ENCODE measurements at places on chromosomes 2 and 18. TPM values are rescaled to one million over a fixed set of nuclear protein-coding genes. Genes with fewer than 3 reads are reported as not detected.

GRCh38 chr18:63288311-63288710, 31.3 kb downstream of the BCL2 start:
- peak overlapping the region; percentile 39 for H3K27ac ChIP-seq
- H3K27me3 ChIP-seq = no peaks in the 10 kb centered on the region
- H3K4me3 ChIP-seq = no peak overlapping the region
- no peaks in the 10 kb centered on the region for H3K36me3 ChIP-seq
- no peak for DNase-seq

DNA sequence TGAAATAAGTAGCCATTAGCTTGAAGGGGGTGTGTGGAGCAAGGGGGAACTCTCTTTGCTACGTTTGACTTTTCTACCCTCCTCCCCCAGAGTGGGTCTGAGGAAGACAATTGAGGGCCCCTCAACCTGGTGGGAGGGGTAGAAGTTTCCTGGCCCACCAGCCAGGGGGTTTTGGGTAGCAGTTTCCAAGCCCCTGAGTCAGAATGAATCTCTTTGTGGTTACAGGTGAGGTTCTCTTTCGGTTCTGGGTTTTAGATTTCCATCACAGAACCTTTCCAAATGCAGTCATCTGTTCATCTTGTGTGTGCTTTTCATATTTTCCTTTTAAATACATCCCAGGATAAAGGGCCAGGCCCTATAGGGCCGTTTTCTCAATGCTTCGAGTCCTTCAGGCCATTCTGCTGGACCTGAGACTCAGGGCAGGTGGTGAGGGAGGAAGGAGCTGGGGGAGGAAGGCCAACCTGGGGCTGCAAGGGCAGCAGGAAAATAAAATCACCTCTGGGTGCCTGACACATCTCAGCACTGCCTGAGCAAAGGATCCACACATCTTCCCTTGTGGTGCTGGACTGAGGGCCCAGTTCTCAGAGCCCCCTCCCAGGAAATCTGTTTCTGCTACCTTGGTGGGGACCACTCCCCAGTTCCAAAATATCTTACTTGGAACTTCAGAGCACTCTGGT, 4.7 kb downstream of the LBH start:
- no peak overlapping the region for H3K27ac ChIP-seq
- no peaks in the 10 kb centered on the region for H3K4me1 ChIP-seq
- peak; percentile 55 for DNase-seq
- no peaks in the 10 kb centered on the region for H3K27me3 ChIP-seq

The EVX2 gene
- 4.6 TPM for total RNA-seq

- H3K27ac ChIP-seq = no peak overlapping the region
- H3K4me3 ChIP-seq = no peak overlapping the region
- H3K36me3 ChIP-seq = no peaks in the 10 kb centered on the region
- H3K4me1 ChIP-seq = no peaks in the 10 kb centered on the region
- no peak for DNase-seq
Measured at GRCh38 chr2:108884619-108885018, 98.0 kb downstream of the CCDC138 start.

DNA sequence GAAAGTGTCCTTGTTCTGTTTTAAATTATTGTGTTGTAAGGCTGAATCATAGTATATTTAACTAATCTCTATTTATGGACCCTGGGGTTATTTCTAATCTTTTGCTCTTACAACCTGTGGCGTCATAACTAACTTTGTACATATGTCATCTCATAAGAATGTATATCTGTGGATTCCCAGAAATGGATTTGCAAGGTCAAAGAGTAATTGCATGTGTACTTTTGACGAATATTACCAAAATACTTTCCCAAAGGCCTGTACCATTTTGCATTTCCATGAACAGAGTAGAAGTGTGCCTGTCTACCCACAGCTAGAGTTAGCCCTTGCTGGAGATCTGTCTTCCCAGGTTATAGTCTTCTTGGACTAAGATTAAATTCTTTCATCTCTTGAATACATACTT, 42.8 kb downstream of the SEMA4F start:
- no peaks in the 10 kb centered on the region for H3K4me1 ChIP-seq
- no peaks in the 10 kb centered on the region for H3K27me3 ChIP-seq
- no peak for DNase-seq
- H3K4me3 ChIP-seq = no peak overlapping the region
- no peaks in the 10 kb centered on the region for H3K36me3 ChIP-seq

The ANKRD29 gene
- total RNA-seq = 6.1 TPM

DNA sequence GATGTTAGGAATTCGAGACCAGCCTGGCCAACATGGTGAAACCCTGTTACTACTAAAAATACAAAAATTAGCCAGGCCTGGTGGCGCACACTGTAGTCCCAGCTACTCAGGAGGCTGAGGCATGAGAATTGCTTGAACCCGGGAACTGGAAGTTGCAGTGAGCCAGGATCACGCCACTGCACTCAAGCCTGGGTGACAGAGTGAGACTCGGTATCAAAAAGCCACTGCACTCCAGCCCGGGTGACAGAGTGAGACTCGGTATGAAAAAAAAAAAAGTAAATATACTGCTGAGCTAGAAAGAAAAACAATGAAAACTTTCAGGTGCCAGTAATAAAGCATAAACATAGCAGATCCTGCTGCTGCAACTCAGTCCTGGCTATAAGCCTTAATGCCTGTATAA, 73.5 kb downstream of the STRN start:
- DNase-seq = no peak
- no peaks in the 10 kb centered on the region for H3K4me1 ChIP-seq
- H3K27ac ChIP-seq = no peak overlapping the region
- no peaks in the 10 kb centered on the region for H3K27me3 ChIP-seq
- H3K36me3 ChIP-seq = peaks cover 10% of the 10 kb centered on the region

- no peak overlapping the region for H3K4me3 ChIP-seq
- DNase-seq = no peak
- no peaks in the 10 kb centered on the region for H3K4me1 ChIP-seq
- no peak overlapping the region for H3K27ac ChIP-seq
- H3K27me3 ChIP-seq = no peaks in the 10 kb centered on the region
- no peaks in the 10 kb centered on the region for H3K36me3 ChIP-seq
Measured at GRCh38 chr2:233051241-233052149, 8.6 kb upstream of the INPP5D start.

DNA sequence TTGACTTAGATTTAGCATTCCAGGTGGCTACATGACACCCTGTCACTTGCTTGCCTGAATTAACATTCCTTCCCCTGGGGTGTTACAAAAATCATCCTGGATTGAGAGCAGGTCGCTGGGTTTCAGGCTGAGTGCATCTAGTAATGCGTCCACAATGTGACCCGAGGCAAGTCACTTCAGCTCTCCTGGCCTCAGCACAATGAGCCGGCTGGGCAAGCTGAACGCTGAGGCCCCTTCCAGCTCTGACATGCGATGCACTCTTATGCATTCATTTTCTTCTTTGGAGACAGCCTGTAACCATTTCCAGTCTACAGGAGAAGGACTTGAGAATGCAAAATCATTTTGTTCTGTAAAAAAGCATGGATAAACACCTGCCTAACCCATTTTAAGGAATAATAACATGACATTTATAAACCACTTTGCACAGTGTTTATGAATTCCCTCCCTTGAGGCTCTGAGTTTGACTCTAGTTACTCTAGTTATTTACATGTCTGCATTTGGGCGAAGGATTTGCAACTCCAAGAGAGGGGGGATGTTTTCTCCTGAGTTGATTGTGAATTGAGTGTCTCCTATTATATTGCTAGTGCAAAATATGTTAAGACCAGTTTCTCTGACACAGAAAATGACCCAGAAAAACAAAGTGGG, 63.0 kb upstream of the CPO start:
- no peak for DNase-seq
- H3K4me3 ChIP-seq = no peak overlapping the region
- no peaks in the 10 kb centered on the region for H3K36me3 ChIP-seq
- peaks cover 4% of the 10 kb centered on the region for H3K4me1 ChIP-seq

The NDC80 gene
- total RNA-seq = not detected

DNA sequence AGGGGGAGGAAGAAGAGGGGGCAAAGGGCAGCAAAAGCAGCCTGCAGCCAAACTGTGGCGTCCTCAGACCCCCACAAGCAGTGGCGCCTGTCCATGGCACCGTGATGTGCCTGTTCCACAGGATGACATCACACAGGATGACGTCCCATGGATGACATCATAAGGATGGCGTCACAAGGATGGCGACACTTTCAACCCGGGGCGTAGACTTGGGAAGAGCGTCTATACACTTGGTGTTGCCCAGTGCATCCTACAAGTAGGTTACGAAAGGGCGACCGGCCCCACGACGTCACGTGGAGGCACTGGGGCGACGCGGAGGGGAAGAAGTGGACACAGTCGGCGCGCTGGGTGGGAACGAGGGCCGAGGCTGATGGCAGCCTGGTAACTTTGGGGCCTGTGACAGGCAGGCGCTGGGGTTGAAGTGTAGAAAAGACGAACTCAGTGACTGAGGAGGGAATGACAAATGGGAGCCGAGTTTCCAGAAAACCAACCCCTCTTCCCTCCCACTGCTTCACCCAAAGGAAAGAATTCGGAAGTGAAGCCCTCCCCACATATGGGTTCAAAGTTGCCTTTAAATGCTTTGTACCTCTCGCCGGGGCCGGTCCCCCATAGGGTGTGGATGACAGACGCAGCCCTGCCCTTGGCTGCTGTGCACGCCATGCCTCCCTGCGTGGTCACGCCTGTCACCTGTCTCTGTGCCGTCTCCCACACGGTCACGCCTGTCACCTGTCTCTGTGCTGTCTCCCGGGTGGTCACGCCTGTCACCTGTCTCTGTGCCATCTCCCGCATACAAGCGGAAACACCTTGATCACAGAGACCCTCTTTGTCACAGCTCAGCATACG, 13.4 kb upstream of the KCNG2 start:
- H3K4me1 ChIP-seq = peaks cover 10% of the 10 kb centered on the region
- H3K36me3 ChIP-seq = no peaks in the 10 kb centered on the region
- H3K27me3 ChIP-seq = peaks cover 16% of the 10 kb centered on the region
- DNase-seq = peak; percentile 39
- no peak overlapping the region for H3K27ac ChIP-seq

DNA sequence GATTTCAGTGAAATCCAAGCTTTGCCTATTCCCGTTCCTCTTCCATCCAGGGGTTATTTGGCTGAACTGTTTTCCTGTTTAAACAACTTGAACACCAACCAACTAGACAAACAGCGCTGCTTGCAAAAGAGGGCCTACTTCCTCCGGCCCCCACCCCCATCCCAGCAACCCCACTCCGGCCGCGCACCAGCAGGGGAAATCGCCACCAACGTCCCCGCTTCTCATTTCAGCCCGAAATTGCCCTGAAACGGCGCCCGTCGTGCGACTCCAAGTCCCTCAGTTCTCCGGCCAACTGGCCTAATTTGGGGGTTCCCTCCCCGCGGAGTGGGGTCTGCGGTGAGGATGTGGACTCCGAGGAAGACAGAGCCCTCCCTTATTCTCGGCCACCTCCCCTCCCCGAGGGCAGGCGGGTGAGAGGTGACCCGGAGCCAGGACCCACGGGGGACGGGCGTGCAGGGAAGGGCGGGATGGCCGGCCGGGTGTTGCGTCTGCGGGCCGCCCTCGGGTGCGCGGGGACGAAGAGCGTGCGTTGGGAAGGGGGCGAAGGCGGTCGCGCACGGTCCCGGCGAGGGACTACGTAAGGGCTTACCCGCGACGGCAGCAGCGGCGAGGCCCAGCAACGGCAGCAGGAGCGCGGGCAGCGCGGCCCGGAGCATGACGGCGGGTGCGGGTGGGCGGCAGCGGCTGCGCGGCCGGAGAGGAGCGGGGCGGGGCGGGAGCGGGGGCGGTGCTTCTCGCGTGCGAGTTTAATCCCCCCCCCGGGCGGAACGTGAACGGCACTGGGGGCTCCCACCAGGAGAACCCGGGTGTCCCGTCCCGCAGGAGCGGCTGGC, at the start of gene CD302:
Gene CD302, minus strand, starts transcription at position 666 of the 833 bp plus-strand sequence. Its CDS starts 10 bp downstream, at position 656.
- no peaks in the 10 kb centered on the region for H3K27me3 ChIP-seq
- H3K4me3 ChIP-seq = peak within 1 kb of the TSS; percentile 69
- no peaks in the 10 kb centered on the region for H3K36me3 ChIP-seq
- peak; percentile 84 for DNase-seq
- peak within 1 kb of the TSS; percentile 79 for H3K27ac ChIP-seq

- no peaks in the 10 kb centered on the region for H3K36me3 ChIP-seq
- H3K4me1 ChIP-seq = peaks cover 6% of the 10 kb centered on the region
- H3K4me3 ChIP-seq = no peak overlapping the region
- H3K27me3 ChIP-seq = no peaks in the 10 kb centered on the region
- no peak overlapping the region for H3K27ac ChIP-seq
- DNase-seq = no peak
Measured at GRCh38 chr2:45668509-45668908, 17.0 kb downstream of the PRKCE start.

The MSGN1 gene
- not detected for total RNA-seq

DNA sequence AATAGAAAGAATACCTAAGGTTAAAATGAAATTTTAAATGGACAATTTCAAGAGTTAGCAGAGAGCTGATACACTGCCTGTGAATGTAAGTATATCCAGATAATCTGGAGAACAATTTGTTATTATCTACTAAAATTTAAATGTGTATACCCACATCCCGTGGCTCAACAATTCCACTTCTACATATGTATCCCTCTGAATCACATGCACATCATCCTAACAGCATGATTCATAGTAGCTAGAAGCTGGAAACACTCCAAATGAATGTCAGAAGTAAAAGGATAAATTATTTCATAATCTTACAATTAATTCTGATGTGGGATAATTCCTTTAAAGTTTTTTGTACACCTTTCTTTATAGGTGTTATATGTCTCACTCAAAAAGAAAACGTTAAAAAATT, 87.9 kb downstream of the CNTNAP5 start:
- H3K27ac ChIP-seq = no peak overlapping the region
- H3K36me3 ChIP-seq = no peaks in the 10 kb centered on the region
- H3K4me3 ChIP-seq = no peak overlapping the region
- H3K4me1 ChIP-seq = no peaks in the 10 kb centered on the region
- DNase-seq = no peak

DNA sequence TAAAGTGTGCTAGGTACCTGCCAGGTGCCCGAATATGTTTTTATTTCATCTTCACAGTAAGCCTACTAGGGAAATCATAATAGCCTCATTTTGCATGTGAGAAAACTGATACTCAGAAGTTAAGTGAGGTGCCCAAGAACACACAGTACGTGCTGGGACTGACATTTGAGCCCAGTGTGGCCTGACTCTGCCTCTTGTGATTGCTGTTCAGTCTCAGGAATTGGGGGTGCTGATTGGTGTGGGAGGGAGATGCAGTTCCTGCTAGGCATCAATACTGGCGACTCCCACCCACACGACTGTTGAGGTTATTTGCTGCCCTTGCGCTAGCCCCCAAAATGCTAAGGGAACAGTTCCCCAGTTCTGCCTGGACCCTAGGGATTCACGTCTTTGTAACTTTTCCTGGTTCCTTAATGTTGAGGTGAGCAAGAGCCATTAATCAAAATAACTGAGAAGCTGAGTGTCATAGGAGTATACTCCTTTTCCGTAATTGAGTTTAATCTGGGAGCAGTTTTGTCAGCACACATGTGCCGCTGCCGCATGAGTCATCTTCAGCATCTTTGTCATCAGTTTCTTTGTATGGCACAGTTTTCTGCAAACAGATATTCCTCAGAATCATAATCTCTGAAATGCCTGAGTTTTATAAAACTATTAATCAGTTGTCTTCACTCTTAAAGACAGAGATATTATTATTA, 120.7 kb downstream of the NCK2 start:
- no peaks in the 10 kb centered on the region for H3K4me1 ChIP-seq
- no peaks in the 10 kb centered on the region for H3K27me3 ChIP-seq
- H3K36me3 ChIP-seq = no peaks in the 10 kb centered on the region
- DNase-seq = no peak
- H3K4me3 ChIP-seq = no peak overlapping the region

The RPRM gene
- total RNA-seq = 26.0 TPM

The ORC4 gene
- total RNA-seq = 89.5 TPM

Measured in sigmoid colon (tissue), 7 donors.